Mesenchymal stem cell (in vitro differentiated cells and primary cell): ENCODE measurements at places on chromosomes 7 and 10.

DNA sequence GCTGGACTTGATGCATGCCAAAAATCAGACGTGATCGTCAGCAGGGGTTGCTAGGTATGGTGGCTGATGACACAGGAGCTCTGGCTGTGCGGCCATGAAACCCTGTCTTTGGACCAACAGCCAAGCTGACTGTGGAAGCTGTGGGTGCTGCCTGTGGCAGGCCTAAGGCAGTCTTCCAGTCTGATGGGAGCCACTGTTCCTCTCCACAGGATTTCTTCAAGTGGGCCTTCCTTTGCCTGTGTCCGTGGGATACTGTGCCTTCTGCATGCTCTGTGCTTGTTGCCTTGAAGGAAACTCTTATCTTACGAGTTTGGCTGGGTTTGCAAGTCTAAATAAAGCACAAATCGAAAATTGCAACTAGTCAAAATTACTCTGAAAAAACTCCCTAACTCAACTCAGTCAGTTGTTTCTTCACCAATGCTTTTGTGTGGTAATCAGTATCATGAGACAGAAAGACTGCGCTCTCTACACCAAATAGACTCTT, 101.9 kb upstream of the PDLIM1 start:
- DNase-seq = no peak

- DNase-seq = no peak
These were observed 145.0 kb upstream of the YAE1 start for GRCh38 chr7:39421251-39421650.

DNA sequence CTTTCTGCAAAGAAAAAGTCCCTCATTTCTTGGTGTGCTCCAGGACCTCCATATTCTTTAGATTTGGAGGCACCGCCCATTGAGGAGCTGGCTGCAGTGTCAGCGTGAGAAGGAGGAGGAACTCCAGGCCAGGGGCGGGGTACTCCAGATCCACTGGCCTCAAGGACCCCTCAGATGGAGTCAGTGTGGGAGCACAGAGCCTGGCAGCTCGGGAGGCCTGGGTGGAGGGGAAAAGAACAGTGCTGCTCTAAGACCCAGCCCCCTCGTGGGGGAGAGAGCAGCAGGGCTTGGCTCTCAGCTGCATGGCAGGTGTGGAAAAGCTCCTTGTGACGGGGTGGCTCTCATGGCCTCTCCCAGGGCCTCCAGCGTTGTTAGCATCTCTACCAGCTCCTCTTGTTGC, 70.5 kb downstream of the ITGB1 start:
- DNase-seq = no peak

DNA sequence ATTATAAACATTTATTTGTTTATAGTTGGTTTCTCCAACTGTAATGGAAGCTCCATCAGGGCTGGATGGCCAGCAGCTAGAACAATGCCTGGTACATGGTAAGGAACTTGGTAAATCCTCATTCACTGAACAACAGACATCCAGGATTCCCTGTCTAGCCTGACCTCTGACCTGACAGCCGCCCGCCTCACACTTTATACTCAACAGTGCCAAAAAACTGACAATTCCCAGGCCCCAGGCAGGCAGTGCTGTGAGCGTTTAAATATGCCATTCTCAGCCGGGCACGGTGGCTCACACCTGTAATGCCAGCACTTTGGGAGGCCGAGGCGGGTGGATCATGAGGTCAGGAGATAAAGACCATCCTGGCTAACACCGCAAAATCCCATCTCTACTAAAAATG, 55.9 kb downstream of the RSU1 start:
- peak; percentile 10 for DNase-seq

DNA sequence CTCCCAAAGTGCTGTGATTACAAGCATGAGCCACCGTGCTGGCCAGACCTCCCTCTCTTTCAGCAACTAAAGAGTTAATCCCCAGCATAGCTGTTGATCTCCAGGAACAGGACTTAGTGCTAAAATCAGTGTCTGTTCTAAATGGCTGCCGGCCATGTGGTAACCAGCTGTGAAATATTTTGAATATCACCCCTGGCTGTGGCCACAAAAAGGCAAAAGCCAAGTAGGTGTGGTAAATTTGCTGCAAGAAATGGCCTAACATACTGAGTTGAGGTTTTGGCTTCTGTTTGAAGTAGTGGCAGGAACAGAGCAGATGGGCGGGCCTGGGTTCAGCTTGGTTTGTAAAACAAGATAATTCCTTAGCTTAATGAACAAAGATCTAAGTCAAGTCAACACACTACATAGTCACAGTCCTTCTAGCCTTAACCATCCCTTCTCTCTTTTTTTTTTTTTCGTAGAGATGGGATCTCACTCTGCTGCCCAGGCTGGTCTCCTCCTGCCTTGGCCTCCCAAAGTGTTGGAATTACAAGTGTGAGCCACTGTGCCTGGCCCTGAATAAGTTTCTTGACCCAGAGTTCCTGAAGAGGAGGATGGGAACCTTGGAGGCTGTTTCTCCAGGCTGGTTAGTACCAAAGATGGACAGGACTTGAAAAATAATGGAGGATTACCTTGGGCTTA, 22.7 kb upstream of the AGFG2 start:
- DNase-seq = peak; percentile 83

DNA sequence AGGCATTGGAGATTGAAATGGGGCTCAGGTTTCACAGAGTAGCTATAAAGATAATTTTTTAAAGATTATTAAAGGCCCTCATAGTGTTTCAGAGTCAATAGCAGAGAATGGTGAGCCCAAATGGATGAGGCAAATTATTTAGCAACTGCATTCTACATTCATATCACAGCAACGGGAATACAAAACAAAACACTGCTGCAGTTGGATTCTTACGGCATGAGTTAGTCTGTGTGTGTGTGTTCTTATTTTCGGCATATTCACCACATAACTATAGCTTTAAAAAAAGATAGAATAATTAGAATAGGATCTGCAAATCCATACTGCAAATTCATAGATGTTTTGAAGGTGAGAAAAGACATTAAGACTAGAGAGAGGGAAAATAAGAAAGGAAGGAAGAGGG, 66.0 kb downstream of the SUGCT start:
- DNase-seq = peak; percentile 82

DNA sequence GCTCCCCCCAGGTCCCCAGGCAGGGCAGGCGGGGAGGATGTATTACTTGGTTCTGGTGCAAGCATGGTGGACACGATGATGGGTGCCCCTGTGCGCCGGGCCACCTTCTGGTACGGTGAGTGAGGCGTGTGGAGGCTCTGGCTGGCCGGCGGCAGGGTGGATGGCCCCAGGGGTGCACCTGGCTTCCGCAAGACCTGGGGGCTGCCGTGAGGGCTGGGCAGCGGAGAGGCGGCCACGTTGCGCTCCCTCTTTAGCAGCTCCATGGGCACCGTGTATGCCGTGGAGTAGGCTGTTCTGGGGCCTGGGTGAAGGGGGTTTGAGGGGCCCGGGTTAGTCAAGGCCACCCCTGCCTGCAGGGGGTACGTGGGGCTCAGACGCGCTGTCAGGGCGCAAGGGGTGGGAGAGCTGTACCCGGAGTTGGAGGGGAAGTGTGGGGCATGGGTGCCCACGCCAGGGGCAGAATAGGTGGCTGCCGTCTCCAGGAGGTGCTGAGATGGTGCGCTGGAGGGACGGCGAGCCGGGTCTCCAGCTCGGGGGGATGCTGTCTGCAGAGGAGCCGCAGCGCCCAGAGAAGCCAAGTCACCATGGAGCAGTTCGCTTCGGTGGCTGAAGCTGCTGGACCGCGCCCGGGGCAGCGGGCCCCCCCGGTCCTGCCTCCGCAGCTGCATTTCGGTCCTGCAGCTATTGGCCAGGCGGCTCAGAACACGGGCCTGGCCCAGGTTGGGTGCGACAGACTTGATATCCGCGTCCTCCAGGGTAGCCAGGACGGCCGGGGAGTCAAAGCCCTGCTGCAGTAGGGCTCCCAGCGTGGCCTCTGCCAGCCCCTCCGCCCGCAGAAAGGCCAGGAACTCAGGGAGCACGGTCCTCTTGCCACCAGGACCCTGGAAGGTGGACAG, 84.4 kb downstream of the ZRANB1 start:
- DNase-seq = no peak

DNA sequence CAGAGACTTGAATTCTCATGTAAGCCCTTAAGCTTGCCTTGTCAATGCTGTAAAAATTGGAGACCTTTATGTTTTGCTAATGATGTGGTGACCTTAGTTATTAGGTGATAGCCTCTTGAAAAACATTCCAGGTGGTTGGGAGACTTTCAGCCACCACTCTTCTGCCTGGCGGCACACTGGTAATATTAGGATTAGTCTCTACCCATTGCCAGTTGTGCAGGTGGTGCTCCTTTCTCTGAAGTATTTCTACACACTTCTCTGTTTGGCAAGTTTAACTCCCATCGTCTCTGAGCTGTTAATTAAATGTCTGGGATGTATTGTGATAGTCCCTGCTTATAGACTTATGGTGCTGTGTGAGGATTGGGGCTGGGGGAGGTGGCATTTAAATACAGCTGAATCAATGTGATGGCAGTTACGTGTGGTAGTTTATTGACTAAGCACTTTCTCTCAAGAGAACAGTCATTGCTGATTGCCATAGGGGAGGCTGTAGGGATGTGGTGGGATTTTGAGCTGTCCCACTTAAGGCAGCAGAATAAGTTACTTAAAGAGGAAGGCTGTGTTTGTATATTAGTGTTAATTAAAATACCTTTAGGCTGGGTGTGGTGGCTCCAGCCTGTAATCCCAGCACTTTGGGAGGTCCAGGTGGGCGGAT, 61.7 kb downstream of the DAGLB start:
- peak; percentile 39 for DNase-seq

DNA sequence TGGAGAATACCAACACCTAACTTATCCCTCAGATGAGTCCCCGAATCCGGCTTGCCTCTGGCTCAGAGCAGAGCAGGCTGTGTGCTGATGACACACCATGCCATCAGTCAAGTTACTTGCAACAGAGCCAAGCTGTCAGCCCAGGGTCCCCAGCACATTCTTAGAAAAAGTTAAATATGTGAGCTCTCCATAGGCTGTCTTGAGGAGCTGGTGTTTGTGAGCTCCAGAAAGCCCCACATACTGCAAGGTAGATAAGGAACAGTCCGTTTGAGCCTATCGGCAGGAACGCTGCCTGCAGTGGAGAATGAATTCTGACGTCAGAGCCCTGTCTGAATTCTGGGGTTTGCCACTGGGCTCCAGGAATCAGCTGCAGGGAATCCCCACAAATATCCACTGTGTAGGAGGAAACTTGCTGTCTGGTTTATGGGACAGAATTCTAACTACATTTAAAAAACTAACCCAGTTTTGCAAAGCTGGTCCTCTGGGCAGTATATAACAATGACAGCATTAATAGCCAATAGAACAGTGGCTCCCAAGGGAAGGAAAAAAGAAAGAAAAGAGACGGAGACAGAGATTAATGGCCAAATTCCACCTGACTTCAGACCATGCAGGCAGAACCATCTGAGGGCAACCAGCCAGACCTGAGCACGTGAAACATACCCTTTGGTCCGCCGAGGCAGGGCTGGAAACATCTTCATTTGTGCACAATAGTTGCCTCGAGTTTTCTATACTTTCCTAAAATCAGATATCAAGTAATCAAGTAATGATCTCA, 3.6 kb downstream of the SFXN4 start:
- DNase-seq = peak; percentile 59

- DNase-seq = no peak
These were observed 41.1 kb downstream of the GNAI1 start for GRCh38 chr7:80175744-80176143.

GRCh38 chr7:52961084-52961483, 74.3 kb upstream of the POM121L12 start:
- DNase-seq = peak; percentile 43

GRCh38 chr10:3494131-3494837, 290.7 kb downstream of the KLF6 start:
- no peak for DNase-seq

GRCh38 chr7:142094861-142095260, 16.7 kb upstream of the MGAM2 start:
- no peak for DNase-seq

GRCh38 chr10:1872151-1872726, 134.9 kb upstream of the ADARB2 start:
- DNase-seq = no peak
